HFFc6 (cell line): ENCODE measurements at places on chromosomes 5 and 9.

GRCh38 chr5:161382685-161383084 is 163.8 kb downstream of the GABRB2 start:
- no peak for DNase-seq

DNA sequence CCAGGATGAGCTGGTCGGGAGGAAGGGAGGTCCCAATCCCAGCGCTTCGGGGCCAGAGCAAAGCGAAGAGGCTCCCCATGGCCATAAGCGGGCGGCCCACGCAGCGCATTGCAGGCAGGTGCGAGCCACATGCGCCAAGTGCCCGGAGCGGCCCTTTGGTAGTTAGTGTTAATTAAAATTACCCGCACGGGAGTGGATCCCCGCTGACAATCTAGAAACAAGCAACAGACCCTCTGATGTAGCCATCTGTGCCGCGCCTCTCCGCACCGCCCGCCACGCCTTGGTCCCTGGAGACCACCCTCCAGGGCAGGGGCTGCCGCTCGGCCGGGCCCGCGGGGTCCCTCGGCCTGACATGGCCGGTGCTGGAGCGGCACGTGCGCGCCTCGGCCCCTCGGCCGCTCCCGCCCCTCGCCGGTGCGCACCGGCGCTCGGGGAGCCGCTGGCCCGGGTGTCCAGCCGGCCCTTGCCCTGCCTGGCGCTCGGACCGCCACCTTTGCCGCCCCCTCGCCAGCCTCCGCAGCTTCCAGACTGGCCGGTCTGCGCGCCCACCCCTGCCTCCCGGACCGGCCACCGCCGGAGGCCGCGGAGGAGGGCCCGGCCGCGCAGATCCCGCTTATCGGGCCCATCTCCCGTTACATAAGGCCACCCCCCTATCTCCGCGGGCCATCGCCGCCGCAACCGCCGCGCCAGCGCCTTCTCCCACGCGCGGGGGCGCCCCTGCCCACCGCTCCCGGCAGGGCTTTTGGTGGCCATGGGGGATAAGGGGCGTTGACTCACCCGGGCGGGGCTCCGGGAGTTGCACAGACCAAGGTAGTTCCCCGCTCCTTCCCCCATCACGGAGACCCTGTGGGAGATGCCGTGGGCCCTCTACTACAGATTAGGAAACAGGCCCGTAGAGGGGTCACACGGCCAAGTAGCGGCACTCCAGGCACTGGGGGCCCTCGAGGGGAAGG is 1.9 kb upstream of the IL13 start:
- no peak for DNase-seq

GRCh38 chr5:103428411-103428871 is 134.1 kb downstream of the NUDT12 start:
- DNase-seq, result peak; percentile 84

- no peak for DNase-seq
Observed at GRCh38 chr9:128607642-128608350, 48.9 kb downstream of the DYNC2I2 start.

GRCh38 chr5:157331807-157332206 is 65.9 kb downstream of the CYFIP2 start:
- no peak for DNase-seq

DNA sequence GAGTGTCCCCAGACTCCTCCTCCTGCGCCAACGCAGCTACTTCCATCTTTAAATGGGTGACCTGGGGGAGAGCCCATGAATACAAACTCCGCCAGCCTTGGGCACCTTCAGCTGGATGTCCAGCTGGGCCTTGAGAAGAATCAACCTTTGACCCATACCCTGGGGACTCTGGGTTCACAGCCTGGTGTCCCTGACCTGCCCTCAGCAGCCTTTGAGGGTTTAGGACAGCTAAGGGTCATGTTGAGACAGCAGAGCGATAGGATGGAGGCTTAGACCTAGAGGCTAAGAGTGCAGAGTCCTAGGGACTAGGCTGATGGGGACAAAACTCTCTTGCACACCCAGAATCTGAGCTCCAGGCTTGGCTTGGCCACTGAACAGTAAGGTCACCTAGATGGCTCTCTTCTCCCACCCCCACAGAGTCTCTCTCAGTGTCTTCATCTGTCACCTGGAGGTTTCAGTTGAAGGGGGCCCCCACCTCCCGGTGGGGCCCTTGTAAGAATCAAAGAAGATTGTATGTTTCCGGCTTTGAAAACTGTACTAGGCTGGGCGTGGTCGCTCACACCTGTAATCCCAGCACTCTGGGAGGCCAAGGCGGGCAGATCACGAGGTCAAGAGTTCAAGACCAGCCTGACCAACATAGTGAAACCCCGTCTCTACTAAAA is 6.7 kb upstream of the AQP3 start:
- no peak for DNase-seq

GRCh38 chr9:91489361-91489899 is 65.8 kb upstream of the NFIL3 start:
- DNase-seq, result peak; percentile 55

- DNase-seq, result no peak
Observed at GRCh38 chr5:83972236-83972635, 251.6 kb upstream of the HAPLN1 start.

- DNase-seq, result no peak
Observed at GRCh38 chr9:32884482-32884881, 101.1 kb downstream of the TMEM215 start.

DNA sequence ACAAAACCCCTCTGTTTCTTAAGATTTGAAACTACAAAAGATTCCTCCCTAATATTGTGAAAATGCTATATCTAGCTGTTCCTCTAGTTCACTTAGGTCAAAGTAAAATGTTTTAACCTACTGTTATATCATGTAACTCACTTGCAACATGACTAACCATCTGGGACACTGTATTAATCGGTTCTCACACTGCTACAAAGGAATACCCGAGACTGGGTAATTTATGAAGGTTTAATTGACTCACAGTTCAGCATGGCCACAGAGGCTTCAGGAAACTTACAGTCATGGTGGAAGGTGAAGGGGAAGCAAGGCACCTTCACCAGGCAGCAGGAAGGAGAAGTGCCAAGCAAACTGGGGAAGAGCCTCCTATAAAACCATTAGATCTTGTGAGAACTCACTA is 34.7 kb downstream of the DIMT1 start:
- DNase-seq, result no peak

DNA sequence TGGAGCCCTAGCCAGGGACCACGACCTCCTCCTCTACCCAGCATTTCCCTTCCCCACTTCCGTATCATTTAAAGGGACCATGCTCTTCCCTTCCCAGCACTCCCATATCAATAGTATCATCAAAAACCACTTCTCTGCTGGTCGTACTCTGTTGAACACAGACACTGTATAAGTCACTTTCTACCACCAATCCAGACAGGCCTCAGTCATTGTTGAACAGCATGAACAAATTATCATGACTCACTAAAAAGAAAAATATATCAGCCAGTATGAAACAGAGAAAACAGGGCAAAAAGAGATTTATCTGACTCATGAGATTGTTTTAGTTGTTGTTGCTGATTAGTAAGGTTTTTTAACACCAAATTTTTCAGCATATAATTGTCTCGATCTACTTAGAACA is 89.8 kb downstream of the CDKN2A start:
- peak; percentile 31 for DNase-seq

DNA sequence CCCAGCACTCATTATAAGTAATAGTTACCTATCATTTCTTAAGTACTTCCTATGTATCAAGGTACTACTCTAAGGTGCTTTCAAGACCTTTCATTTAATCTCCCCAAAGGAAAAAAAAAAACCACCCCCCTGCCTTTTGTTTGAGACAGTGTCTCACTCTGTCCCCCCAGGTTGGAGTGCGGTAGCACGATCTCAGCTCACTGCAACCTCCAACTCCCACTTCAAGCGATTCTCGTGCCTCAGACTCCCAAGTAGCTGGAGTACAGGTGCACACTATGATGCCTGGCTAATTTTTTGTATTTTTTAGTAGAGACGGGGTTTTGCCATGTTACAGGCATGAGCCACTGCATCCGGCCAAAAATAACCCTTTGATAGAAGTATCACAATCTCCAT is 29.9 kb downstream of the SERINC5 start:
- DNase-seq, result no peak

DNA sequence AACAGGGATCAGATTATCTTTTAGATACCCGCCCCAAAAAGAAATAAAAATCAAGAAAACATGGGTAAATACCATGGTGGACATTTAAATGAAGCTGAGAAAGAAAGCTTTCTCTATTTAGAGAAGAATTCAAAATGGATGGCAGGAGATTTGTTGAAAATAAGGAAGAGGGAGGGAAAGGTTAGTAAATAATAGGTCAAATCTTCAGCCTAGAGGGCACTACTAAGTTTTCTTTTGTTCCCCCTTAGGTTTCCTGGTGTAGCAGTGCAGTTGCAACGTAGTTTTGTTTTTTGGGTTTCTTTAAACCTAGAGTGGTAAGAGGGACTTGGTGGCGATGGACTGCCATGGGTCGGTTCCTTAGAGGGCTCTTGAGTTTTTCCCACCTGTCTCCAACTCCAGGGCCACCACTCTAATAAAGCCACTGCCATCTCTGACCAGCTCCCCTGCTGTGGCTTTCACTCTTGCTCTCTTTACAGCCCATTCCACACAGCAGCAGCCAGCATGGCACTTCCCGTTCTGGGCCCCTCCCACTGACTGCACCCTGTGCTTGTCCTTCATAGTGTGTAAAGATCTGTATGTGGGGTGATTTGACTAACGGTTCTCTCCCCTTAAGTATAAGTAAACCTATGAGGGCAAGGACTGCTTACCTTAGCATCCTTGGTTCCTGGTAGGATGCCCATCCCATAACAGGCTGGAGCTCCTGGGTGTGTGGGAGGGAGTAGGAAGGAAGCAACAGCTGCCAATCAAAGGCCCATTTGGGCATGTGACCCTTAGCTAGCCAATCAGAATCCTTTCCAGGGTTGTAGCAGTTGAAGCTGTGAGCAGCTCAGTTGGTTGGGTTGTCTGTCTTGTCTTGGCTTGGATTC is 118.3 kb downstream of the SLC1A3 start:
- no peak for DNase-seq

- no peak for DNase-seq
Observed at GRCh38 chr9:38334234-38334633, 58.3 kb upstream of the ALDH1B1 start.

DNA sequence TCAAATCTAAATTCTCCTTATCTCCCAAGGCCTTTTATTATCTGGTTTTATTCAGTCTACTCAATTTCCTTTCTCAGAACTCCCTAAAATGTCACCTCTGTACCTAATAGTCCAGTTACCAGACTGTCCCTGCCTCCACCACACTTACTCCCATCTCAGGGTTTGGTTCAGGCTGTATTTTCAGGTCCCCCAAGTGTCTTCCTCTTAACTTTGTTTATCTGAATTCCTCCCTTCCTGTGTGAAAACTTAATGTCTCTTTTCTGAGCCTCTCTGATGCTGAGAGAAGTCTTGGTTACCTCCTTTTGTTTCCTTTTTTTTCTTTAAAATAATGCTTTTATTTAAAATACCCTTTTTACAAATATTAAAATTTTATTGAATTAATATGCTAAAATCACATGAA is 133.4 kb downstream of the PAM start:
- DNase-seq, result no peak

DNA sequence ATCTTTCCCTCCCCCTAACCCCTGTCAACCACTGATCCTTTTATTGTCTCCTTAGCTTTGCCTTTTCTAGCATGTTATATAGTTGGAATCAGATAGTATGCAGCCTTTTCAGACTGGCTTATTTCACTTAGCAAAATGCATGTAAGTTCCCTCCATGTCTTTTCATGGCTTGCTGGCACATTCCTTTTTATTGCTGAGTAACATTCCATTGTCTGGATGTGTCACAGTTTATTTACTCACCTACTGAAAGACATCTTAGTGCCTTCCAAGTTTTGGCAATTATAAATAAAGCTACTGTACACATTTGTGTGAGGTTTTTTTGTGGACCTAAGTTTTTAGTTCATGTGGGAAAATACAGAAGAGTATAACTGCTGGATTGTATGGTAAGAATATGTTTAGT is 230.1 kb downstream of the PBX3 start:
- peak; percentile 13 for DNase-seq

GRCh38 chr5:103305809-103306208 is 47.2 kb downstream of the MACIR start:
- DNase-seq, result no peak

DNA sequence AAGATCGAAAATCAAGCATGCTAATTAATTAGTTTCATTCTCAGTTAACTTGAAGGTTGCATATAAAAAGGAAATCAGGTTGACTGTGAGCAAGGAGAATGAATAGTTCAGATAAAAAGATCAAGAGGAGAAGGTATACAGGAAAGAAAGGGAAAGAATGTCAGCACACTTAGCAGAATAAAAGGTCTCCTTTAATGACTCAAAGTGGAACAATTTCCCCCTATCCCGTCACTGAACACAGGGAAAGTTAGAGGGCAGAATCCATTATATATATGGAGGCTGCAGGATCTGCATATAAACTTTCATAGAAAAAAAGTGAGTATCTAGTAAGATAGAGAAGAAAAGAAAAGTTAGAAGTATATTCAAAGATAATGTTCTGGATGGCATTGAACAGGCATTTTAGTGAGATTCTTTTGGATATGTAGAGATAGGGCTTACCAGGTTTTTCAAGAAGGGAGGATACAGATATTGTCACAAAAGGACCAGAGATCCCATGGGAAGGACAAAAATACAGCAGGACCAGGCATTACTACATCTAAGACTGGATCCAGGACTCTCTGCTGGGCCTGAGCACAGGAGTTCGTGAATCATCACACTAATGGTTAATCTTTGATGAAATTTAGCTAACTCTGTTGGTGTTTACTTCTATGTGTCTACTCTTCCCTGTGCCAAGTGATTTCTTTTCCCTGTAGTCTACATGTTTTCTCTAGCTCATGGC is 988.2 kb upstream of the ARRDC3 start:
- DNase-seq, result no peak

GRCh38 chr5:65327582-65327981 is 154.1 kb downstream of the ADAMTS6 start:
- peak; percentile 16 for DNase-seq

DNA sequence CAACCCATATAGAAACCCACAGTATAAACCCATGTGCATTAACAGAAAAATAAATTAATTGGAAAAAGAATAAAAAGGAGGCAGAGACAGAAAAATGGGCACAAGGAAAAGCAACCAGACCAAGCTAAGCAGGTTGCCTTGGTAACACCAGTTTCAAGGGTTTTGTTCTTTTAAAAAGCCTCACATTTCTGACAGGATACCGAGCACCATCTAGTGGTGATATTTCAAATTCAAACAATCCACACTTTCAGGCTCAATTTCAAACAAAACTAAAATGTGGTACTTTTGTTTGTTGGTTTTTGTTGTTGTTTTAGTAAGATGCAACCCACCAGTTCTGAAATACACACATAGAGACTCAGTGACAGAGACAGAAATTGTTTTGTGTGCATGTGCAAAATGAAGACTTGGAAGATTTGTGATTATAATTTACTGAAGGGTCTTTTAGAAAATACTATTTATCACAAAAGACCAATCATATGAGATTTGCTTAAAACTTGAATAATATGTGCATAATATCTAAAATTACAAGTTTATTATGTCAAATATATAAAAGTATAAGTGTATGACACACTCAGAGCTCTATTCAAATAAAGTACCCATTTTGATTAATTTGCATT is 318.2 kb downstream of the SLCO4C1 start:
- DNase-seq, result peak; percentile 25

GRCh38 chr5:9500625-9501024 is 45.2 kb downstream of the SEMA5A start:
- DNase-seq, result no peak
